ENCODE measurements at places on chromosomes 5 and 9.

DNA sequence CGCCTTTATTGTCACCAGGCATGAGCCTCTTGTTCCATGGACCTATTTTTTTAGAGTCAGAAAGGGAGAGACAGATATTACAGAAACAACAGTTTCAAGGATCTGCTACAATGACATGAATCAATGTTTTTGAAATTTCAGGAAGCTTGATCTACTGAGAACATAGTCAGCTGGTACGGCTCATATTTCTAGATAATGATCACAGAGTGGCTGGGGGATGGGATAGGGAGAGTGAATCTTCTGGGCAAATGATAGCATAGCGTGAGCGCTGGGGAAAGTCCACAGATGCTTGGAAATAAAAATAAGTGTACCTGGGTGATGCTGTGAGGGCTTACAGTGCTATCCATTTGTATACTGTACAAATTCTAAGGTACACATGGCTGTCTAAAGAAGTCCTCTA lies 340.4 kb downstream of the EBF1 start:
- no peak overlapping the region for H3K27ac ChIP-seq
- no peaks in the 10 kb centered on the region for H3K27me3 ChIP-seq
- no peak overlapping the region for H3K4me3 ChIP-seq
- H3K36me3 ChIP-seq, result no peaks in the 10 kb centered on the region
- no peak for DNase-seq
- H3K4me1 ChIP-seq, result no peaks in the 10 kb centered on the region

GRCh38 chr5:38422622-38423021 lies 133.8 kb downstream of the LIFR start:
- H3K4me1 ChIP-seq, result peaks cover 6% of the 10 kb centered on the region
- no peaks in the 10 kb centered on the region for H3K27me3 ChIP-seq
- DNase-seq, result no peak
- no peak overlapping the region for H3K27ac ChIP-seq
- no peaks in the 10 kb centered on the region for H3K36me3 ChIP-seq

DNA sequence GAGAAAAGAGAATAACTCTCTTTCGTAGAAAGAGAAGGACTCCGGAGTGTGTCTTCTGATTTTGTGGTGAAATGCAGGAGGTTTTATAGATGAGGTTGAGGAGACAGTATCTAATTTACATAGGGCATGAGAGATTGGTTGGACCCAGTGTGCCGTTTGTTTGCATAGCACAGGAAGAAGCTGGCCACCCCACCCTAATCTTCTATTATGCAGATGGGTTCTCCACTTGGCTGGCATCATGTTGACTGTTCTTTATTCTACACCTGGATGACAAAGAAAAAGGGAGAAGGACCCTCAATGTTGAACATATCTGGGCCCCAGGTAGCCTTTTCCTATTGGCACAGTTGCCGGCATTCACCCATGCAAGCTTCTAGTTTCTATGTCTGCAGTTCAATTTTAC lies 23.2 kb upstream of the MINAR2 start:
- no peaks in the 10 kb centered on the region for H3K4me1 ChIP-seq
- H3K27me3 ChIP-seq, result no peaks in the 10 kb centered on the region
- no peak overlapping the region for H3K4me3 ChIP-seq
- no peak overlapping the region for H3K27ac ChIP-seq
- no peaks in the 10 kb centered on the region for H3K36me3 ChIP-seq

GRCh38 chr9:3884736-3885135 lies 358.9 kb upstream of the RFX3 start:
- DNase-seq, result no peak
- no peaks in the 10 kb centered on the region for H3K36me3 ChIP-seq
- H3K4me3 ChIP-seq, result no peak overlapping the region
- no peaks in the 10 kb centered on the region for H3K4me1 ChIP-seq
- no peak overlapping the region for H3K27ac ChIP-seq

DNA sequence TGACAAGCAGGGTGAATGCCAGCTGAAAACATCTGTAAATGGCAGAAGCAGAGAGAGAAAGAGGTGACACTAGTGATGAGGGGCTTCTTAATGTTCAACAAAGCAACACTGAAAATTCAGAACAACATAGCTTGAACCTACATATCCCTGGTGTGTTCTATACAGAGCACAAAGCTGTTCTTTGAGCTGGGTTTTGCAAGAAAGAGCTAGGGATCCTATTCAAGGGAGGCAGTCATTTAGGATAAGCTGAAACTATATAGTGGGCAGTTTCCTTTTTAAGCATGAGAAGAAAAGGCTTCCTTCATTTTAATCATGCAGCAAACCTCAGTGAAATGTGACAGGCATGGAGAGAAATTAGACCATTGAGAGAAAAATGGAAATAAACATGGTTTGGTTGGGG lies 45.6 kb upstream of the RAI14 start:
- H3K27me3 ChIP-seq, result no peaks in the 10 kb centered on the region
- H3K27ac ChIP-seq, result no peak overlapping the region
- no peaks in the 10 kb centered on the region for H3K36me3 ChIP-seq

DNA sequence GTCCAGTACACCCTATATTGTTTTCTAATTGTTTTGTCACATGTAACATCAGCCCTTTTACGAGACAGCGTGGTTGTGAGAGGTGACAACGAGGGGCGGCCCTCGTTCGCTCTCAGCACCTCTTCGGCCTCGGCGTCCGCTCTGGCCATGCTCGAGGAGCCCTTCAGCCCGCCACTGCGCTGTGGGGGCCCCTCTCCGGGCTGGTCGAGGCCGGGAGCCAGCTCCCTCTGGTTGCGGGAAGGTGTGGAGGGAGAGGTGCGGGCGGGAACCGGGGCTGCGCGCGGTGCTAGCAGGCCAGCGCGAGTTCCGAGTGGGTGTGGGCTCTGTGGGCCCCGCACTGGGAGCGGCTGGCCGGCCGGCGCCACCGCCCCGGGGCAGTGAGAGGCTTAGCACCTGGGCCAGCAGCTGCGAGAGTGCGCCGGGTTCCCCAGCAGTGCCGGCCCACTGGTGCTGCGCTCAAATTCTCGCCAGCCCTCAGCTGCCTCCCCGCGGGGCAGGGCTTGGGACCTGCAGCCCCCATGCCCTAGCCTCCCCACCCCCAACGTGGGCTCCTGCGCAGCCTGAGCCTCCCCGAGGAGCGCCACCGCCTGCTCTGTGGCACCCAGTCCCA lies 145.0 kb downstream of the PSAT1 start:
- H3K4me3 ChIP-seq, result no peak overlapping the region
- H3K36me3 ChIP-seq, result no peaks in the 10 kb centered on the region
- no peaks in the 10 kb centered on the region for H3K27me3 ChIP-seq
- no peak overlapping the region for H3K27ac ChIP-seq
- H3K4me1 ChIP-seq, result peaks cover 8% of the 10 kb centered on the region

DNA sequence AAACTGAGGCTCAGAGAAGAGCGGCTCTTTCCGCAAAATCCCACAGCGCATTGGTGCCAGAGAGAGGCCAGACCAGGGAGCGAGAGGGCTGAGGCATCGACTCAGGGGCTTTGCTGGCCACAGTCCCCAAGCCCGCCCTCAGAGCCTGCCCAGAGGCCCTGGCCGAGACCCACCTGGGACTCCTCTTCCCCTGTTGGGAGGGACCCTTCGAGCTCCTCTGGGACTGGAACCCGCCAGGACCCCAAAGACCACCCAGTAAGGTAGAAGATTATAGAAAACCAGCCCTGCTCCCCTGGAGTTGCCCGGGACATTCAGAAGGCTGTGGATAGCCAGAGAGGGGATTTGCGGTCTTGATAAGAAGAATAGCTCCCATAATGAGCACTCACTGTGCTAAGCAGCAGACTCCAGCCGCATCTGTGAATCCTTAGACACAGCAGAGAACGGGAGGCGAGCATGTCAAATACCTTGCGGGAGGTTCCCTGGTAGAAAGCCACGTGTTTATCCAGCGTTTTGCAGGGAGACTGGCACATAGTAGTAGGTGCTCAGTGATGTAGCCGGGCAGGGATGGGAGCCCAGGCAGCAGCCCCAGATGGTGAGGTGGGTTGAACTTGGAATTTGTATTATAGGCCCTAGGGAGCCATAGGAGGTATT lies 651 bp upstream of the AK1 start:
- H3K27me3 ChIP-seq, result no peaks in the 10 kb centered on the region
- peaks cover 21% of the 10 kb centered on the region for H3K4me1 ChIP-seq
- no peak overlapping the region for H3K27ac ChIP-seq
- H3K4me3 ChIP-seq, result peak overlapping the region; percentile 65

GRCh38 chr5:60829490-60830266 lies 14.4 kb downstream of the ELOVL7 start:
- H3K27ac ChIP-seq, result no peak overlapping the region
- no peak overlapping the region for H3K4me3 ChIP-seq
- no peaks in the 10 kb centered on the region for H3K36me3 ChIP-seq
- H3K4me1 ChIP-seq, result no peaks in the 10 kb centered on the region
- no peaks in the 10 kb centered on the region for H3K27me3 ChIP-seq
- DNase-seq, result no peak

- no peak overlapping the region for H3K27ac ChIP-seq
- DNase-seq, result no peak
- H3K36me3 ChIP-seq, result no peaks in the 10 kb centered on the region
- H3K4me3 ChIP-seq, result no peak overlapping the region
- no peaks in the 10 kb centered on the region for H3K27me3 ChIP-seq
- no peaks in the 10 kb centered on the region for H3K4me1 ChIP-seq
These were observed 449.6 kb upstream of the CHD1 start for GRCh38 chr5:99378443-99378842.

DNA sequence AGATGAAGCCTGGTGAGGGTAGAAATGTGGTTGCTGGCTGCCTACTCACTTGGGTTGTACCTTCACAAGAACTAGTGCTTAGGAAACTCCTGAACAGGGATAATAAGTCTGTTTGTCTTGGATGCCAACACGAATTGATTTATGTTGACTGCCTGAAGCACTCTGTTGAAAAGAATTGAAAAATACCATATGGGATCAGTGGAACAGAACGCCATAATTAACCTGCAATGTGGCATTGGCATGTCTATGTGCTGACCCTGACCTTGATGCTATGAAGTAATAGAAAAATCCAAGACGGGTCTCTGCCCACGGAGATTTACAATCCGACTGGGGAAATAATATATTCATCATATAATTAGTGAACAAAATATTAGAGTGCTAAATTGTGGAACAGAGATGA lies 10.5 kb downstream of the LIX1 start:
- DNase-seq, result no peak
- H3K27me3 ChIP-seq, result no peaks in the 10 kb centered on the region
- peak overlapping the region; percentile 67 for H3K27ac ChIP-seq
- peaks cover 14% of the 10 kb centered on the region for H3K4me1 ChIP-seq

GRCh38 chr5:124398460-124398859 lies 348.0 kb downstream of the ZNF608 start:
- H3K27me3 ChIP-seq, result no peaks in the 10 kb centered on the region
- DNase-seq, result no peak
- H3K36me3 ChIP-seq, result no peaks in the 10 kb centered on the region
- no peak overlapping the region for H3K4me3 ChIP-seq

GRCh38 chr9:121133104-121133816 lies 58.5 kb downstream of the CNTRL start:
- no peaks in the 10 kb centered on the region for H3K4me1 ChIP-seq
- H3K27ac ChIP-seq, result no peak overlapping the region
- no peaks in the 10 kb centered on the region for H3K27me3 ChIP-seq
- H3K36me3 ChIP-seq, result no peaks in the 10 kb centered on the region
- H3K4me3 ChIP-seq, result no peak overlapping the region

- no peak overlapping the region for H3K27ac ChIP-seq
These were observed 220.6 kb upstream of the EDIL3 start for GRCh38 chr5:84605241-84605640.

- H3K4me3 ChIP-seq, result no peak overlapping the region
- H3K4me1 ChIP-seq, result peaks cover 15% of the 10 kb centered on the region
- no peaks in the 10 kb centered on the region for H3K27me3 ChIP-seq
- H3K27ac ChIP-seq, result no peak overlapping the region
These were observed 97.3 kb upstream of the EQTN start for GRCh38 chr9:27394154-27394825.

GRCh38 chr5:158611581-158611980 lies 488.1 kb downstream of the EBF1 start:
- no peaks in the 10 kb centered on the region for H3K4me1 ChIP-seq
- H3K36me3 ChIP-seq, result no peaks in the 10 kb centered on the region
- no peaks in the 10 kb centered on the region for H3K27me3 ChIP-seq
- DNase-seq, result no peak
- H3K4me3 ChIP-seq, result no peak overlapping the region

GRCh38 chr5:95874246-95874645 lies 51.7 kb upstream of the GLRX start:
- no peak for DNase-seq
- H3K4me3 ChIP-seq, result no peak overlapping the region
- H3K27ac ChIP-seq, result no peak overlapping the region
- no peaks in the 10 kb centered on the region for H3K36me3 ChIP-seq
- H3K27me3 ChIP-seq, result no peaks in the 10 kb centered on the region
- peaks cover 14% of the 10 kb centered on the region for H3K4me1 ChIP-seq

DNA sequence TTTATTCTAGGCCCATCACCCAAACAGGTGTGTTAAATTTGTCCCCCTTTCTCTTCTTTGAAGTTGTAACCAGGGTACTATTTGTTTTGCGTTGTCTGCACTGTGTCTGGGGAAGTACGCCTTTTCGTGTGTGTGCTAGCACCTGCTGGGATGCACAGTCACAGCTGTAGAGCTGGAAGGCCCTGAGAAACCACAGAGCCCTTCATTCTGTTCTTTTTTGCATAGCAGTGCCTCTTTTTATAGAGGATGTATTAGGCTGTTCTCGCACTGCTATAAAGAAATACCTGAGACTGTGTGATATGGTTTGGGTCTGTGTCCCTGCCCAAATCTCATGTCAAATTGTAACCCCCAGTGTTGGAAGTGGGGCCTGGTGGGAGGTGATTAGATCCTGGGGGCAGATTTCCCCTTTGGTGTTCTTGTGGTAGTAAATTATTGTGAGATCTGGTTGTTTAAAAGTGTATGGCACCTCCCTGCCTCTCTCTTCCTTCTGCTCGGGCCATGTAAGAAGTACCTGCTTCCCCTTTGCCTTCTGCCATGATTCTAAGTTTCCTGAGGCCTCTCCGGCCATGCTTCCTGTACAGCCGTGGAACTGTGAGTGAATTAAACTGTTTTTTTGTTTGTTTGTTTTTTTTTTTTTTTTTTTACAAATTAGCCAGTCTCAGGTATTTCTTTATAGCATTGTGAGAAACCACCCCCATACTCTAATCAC lies 14.0 kb downstream of the SEC61B start:
- no peak overlapping the region for H3K4me3 ChIP-seq
- DNase-seq, result no peak
- peaks cover 4% of the 10 kb centered on the region for H3K36me3 ChIP-seq
- H3K27me3 ChIP-seq, result no peaks in the 10 kb centered on the region
- H3K27ac ChIP-seq, result no peak overlapping the region
- H3K4me1 ChIP-seq, result peaks cover 9% of the 10 kb centered on the region

- H3K4me3 ChIP-seq, result no peak overlapping the region
- no peak for DNase-seq
- H3K36me3 ChIP-seq, result no peaks in the 10 kb centered on the region
- H3K27ac ChIP-seq, result no peak overlapping the region
- peaks cover 8% of the 10 kb centered on the region for H3K4me1 ChIP-seq
These were observed 84.9 kb downstream of the SLC28A3 start for GRCh38 chr9:84255696-84256095.

Data from trophoblast cell (in vitro differentiated cells and primary cell).